Immature natural killer cell (primary cell): ENCODE measurements at places on chromosomes 3 and 15.
A peak's percentile ranks its signal among the peaks of the same experiment; 100 is the strongest.

GRCh38 chr3:112667599-112667998, 26.7 kb upstream of the CCDC80 start:
- no peak for DNase-seq

- DNase-seq = no peak
Observed at GRCh38 chr3:152583963-152584362, 251.0 kb upstream of the P2RY1 start.

DNA sequence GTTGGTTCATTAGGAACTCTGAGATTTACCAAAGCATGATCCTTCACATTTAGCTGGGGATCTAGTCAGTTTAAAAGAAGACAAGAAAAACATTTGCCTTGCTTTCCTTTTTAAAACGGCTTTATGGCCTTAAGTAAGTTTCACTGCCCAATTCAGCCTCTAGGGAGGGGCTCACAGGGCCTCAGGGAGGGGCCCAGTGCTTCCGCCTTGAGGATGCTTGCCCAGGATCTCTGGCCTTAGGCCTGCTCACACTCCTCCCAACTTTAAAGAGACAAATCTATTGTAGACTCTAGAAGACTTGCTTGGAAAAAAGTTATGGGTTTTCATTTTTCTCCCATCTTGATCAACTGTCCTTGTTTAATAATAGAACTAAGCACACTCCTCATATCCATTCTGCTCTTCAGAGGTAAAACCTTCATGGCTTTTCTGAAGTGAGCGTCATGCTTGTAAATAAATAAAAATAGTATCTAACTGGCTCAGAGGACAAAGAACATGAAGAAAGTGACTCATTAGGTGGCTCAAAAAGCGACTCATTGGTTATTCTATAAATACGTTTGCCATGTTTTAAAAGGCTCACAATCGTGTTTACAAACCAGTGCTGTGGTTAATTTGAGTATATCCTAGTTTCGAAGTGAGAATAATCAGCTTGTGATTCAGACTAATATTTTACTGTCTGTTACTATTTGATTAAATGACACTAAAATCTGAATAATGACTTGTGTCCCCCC, 13.7 kb downstream of the PDHB start:
- no peak for DNase-seq

GRCh38 chr3:106063909-106064308, 195.1 kb upstream of the CBLB start:
- no peak for DNase-seq

- DNase-seq = no peak
Observed at GRCh38 chr3:170622369-170623159, 36.7 kb upstream of the SLC7A14 start.

GRCh38 chr3:131143802-131144201, 117.1 kb downstream of the NEK11 start:
- DNase-seq = no peak

- DNase-seq = no peak
Observed at GRCh38 chr3:89198591-89198990, 91.2 kb downstream of the EPHA3 start.

DNA sequence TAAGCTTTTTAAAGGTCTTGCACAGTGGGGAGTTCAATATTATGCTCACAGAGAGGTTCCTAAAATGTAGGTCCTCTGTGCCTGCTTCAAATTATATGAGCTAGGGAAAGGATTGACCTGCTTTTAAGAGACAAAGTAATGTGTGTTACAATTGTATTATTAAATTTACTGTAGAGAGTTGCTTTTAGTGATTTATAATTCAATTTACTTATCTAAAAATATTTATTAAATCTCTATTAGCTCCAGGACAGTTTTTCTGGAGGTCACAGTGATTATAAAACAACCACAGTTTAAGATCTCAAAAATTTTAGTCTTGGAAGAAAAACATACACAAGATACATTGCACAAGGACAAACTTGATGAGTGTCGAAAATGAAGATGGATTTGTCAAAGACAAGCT, 665.7 kb upstream of the ARPP21 start:
- DNase-seq = no peak

DNA sequence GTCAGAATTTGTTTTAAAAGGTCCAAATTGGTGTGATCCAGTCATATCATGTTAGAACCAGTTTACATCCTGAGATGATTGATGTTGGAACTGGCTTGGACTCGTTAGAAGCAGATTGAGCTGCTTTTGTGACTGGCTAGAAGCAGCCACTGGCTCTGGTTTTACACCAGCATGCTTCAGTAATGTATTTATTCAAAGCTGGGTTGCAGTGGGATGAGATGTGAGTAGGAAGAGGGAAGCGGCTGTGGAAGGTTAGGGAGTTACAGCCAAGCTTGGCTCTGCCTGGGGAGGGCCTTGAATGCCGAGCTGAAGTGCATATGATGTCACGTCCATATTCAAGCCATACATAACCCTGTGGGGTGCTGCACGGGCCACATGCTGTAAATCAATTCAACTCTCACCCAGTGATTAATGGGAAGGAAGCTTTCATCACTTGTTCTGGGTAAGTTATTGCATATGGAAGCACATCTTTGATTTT, 104.0 kb upstream of the SMAD3 start:
- no peak for DNase-seq

DNA sequence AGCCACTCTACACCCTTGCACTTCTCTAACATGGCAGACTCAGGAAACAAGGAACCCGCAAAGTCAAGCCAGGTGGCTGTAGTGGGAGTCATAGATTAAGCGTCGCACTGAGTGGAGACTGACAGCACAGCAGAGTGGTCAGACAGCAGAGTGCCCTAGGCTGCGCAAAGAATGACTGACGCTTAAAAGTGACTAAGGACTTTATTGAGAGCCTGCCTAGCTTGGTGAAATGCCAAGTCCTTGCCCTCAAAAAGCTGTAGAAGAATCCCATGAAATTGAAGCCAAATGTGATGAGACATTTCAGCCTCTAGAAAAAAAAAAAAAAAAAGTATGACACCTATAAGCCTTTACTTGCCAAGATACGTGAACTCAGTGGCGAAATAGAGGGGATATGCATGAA, 30.2 kb downstream of the NCEH1 start:
- DNase-seq = no peak

DNA sequence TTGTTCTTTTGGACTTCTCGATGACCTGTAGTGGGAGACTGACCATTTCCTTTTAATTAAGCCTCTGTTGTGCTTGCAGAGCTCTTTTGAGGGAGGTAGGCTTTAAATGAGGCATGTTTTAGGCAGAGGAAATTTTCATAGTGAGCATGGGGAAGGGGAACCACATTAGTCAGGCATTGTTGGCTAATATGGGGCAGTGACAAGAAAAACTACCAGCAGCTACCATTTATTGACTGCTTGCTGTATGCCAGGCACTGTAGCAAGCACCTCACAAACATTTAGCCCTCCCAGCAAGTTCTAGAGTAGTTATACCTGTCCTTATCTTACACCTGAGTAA, 10.9 kb downstream of the ATG7 start:
- DNase-seq = no peak

DNA sequence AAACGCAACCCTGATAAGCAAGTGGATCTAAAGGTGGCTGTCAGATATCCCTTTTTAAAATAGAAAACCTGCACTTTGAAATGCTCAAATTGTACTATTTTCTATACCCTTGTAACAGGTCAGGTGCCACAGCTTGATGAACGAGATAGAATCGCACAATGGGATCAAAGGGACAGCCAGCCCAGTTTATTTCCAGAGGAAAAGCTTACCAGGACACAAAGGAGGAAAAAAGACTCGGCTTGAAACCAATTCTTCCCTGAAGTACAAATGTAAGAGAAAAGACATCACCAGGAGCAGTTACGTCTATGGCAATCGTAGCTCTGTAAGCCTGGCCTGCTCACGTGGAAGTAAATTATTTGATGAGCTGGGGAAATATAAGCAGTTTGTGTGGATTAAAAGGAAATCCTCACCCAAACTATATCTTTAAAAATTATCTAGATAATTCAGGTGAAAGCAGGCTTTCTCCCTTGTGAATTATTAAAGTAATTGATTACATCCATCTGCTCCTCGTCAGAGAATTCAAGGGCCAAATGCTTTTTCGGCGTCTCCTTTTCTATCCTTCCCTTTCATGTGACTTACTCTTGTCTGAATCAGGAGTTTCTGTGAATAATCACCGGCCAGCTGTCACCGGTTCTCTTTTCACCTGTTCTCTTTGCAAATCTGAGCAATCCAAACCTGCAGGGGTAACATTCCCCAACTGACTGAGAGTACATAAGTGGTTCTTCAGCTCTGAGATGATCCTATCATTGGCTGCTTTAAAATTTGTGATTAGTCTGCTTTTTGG, 339.2 kb upstream of the ONECUT1 start:
- no peak for DNase-seq

DNA sequence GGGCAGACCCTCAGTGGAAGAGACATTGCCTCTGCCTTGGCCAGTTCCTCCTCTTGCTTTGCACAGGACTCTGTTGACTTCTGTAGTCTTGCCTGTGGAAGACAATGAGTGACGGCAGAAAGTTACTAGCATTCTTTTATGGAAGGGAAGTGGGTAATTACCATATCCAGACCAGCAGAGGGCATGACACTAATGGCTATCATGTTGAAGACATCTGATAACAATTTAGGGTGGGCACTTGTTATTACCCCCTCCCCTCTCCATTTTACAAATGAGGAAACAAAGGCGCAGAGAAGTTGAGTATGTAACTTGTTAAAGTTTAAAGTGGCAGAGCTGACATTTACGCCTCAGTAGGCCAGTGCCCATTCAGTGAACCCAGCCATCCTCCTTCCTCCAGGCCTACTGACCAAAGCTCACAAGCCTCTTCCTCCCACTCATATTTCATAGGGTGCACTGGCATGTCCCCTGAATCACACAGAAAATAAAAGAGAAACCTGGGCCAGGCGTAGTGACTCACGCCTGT, 48.2 kb upstream of the FMN1 start:
- DNase-seq = no peak

- DNase-seq = no peak
Observed at GRCh38 chr15:62783303-62783957, 259.1 kb upstream of the TPM1 start.

GRCh38 chr15:60548101-60548500, 69.2 kb upstream of the ICE2 start:
- peak; percentile 22 for DNase-seq

GRCh38 chr3:73405853-73406252, 218.9 kb downstream of the PDZRN3 start:
- no peak for DNase-seq

- peak; percentile 6 for DNase-seq
Observed at GRCh38 chr15:41585127-41586047, 26.4 kb downstream of the TYRO3 start.

- no peak for DNase-seq
Observed at GRCh38 chr3:138941259-138941885, 5.6 kb downstream of the FOXL2 start.

DNA sequence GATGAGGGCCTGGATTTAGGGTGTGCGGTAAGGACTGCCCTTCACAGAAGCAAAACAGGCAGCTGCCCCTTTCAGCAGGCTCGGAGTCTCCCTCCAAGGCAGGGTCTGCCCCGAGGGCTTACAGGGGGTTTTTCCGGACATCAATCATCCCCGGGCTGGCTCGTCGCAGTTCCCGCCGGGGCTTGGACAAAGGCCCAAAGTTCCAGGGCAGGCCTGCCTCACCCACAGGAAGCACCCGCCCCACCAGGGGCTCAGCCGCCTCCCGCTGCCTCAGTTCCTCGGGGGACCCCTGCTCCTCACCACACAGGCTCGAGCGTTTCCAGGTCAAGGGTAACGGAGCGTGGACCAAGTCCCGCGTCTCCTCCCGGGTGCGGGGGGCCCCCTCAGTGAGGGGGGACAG, 27.0 kb downstream of the KIF7 start:
- DNase-seq = no peak

DNA sequence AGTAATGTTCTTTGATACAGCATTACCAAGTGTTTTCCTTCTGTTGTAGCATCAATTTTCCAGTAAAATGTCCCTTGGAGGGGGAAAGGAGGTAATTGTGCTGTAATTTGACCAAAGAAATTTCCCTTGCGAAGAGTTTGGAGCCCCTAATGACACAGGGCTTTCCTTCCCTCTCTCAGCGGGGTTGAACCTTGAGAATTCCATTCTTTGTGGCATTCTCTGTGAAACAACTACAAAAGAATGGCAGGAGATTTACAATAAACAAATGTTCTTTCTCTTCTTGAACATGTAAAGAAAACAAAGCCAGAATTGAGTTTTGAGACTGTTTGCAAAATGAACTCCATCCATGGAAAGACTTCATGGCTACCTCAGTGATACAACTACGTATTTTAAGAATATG, 53.4 kb downstream of the SIDT1 start:
- DNase-seq = no peak

DNA sequence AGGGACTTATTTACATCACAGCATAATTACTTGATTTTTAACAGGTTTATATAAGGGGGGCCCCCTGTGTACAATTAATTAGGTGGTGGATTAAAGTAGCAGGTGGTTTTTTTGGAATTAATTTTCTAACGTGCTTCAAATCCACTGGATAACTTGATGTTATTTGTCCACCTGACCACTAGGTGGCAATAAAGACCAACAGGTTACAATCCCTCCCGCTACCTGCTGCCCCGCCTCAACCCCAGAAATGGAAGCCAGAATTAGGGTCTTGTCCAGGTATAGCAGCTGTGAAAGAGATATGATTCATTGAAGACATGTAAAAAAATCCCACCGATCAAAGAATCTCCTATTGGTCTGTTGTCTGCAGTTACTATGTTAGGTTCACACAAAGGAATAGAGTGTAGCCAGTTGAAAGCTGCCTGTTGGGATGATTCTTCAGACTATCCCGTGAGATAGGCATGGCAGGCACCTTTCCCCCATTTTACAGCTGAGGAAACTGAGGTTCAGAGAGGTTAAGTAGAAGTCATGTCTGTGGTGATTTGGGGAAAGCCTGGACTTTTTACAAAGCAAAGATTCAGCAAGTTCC, 44.0 kb downstream of the MFSD1 start:
- no peak for DNase-seq

GRCh38 chr3:155302891-155303290, 9.4 kb upstream of the STRIT1 start:
- DNase-seq = no peak

- DNase-seq = no peak
Observed at GRCh38 chr3:116238846-116239565, 206.3 kb downstream of the LSAMP start.

- DNase-seq = no peak
Observed at GRCh38 chr3:14146381-14147065, 21.7 kb downstream of the TMEM43 start.

- no peak for DNase-seq
Observed at GRCh38 chr3:123791073-123791370, 93.1 kb downstream of the MYLK start.
